ENCODE measurements at places on chromosomes 3 and 15.

GRCh38 chr3:169624533-169624972 is 39.0 kb downstream of the MECOM start:
- no peak for DNase-seq

- DNase-seq, result no peak
These were observed 216.1 kb downstream of the ATP8B4 start for GRCh38 chr15:49902685-49903501.

- DNase-seq, result no peak
These were observed 236.0 kb downstream of the VPS13C start for GRCh38 chr15:61824291-61824690.

- no peak for DNase-seq
These were observed 62.5 kb downstream of the LYZL4 start for GRCh38 chr3:42347928-42348327.

All from HT-29 (cell line).